ENCODE measurements at places on chromosomes 13 and 19.

DNA sequence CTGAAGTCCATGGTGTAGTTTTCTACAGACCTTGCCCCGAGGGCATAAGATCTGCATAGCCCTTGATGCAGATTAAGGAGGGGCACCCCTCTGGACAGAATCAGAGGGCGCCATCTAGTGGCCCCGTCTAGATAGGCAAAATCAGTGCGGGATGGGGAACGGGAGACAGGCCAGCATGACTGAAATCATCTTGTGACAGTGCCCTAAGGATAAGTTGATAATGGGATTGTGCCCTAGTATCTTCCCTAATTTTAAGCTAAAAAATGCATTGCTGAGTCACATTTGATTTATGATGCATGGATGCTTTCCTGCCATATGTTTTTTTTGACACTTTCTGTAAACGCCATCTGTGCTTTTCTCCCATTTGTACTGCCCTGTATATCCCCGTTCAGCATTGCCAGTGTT lies 19.0 kb upstream of the GPI start:
- peak; percentile 20 for DNase-seq

GRCh38 chr19:13152356-13152973 lies 2.3 kb downstream of the IER2 start:
- no peak for DNase-seq

GRCh38 chr19:14102102-14102696 lies 11.6 kb upstream of the SAMD1 start:
- no peak for DNase-seq

- DNase-seq, result no peak
Observed at GRCh38 chr13:47897411-47898050, 103.5 kb downstream of the SUCLA2 start.

DNA sequence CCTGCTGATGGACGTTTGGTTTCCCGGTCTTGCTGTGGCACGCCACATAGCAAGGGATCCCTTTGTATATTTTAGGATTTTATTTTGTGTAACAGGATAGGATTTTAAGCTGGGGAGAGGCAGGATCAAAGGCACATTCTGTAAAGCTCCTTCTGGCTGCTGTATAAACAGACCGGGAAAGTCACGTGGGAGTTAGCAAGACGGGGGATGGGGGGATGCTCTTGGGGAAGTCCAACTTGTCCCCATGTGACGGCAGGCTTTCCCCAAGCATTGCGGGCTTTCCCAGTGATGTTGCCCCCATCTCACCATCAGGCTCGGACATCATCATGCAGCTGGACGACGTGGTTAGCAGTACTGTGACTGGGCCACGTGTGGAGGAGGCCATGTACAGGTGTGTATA lies 5.8 kb downstream of the QTRT1 start:
- no peak for DNase-seq

GRCh38 chr13:31860002-31860401 lies 120.7 kb downstream of the RXFP2 start:
- DNase-seq, result no peak

Measured in RCC 7860 (cell line).